ENCODE measurements at places on chromosomes 2 and 18. TPM values are rescaled to one million over a fixed set of nuclear protein-coding genes. Genes with fewer than 3 reads are reported as not detected.

GRCh38 chr2:201182650-201183364 lies at the start of gene CASP10:
Gene CASP10, plus strand, starts transcription at chr2:201183141. Its CDS starts 2,637 bp downstream, at chr2:201185778.
- DNase-seq, result no peak

DNA sequence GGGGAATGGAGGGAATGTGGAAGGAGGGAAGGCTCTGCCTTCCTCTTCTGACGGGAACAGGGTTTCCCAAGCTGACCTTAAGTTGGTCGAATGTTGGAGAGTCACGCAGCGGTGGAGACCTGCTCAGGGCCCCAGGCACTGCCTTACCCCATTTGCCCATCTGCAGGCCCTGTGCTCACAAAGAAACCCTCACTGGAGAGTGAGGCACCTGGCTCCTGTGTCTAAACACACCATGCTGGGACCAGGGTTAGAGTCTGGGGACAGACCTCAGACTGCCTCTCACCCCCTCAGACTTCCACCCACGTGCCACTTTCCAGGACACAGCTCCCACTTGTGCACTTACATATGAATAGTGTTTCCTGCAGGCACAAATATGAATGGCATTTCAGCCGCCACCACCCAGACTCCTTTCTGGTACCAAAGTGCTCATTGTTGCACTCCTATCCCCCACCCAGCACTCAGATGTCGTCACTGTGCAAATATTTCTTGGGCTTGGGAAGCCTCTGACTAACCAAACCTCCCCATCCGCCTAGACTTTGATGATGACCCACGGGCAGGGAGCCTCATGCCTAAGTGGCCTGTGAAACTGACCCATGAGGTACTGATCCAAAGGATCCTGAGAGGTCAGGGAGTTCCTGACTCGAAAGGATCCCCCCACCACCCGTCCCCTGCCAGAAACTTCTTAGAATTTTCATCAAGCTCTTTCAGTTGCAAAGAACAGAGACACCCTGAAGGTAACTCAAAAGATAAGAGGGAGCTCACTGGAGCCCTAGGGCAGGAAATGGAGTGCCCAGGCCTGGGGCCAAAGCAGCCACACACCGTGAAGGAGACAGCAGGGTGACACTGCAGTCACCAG lies 78.3 kb downstream of the STPG4 start:
- peak; percentile 72 for DNase-seq

DNA sequence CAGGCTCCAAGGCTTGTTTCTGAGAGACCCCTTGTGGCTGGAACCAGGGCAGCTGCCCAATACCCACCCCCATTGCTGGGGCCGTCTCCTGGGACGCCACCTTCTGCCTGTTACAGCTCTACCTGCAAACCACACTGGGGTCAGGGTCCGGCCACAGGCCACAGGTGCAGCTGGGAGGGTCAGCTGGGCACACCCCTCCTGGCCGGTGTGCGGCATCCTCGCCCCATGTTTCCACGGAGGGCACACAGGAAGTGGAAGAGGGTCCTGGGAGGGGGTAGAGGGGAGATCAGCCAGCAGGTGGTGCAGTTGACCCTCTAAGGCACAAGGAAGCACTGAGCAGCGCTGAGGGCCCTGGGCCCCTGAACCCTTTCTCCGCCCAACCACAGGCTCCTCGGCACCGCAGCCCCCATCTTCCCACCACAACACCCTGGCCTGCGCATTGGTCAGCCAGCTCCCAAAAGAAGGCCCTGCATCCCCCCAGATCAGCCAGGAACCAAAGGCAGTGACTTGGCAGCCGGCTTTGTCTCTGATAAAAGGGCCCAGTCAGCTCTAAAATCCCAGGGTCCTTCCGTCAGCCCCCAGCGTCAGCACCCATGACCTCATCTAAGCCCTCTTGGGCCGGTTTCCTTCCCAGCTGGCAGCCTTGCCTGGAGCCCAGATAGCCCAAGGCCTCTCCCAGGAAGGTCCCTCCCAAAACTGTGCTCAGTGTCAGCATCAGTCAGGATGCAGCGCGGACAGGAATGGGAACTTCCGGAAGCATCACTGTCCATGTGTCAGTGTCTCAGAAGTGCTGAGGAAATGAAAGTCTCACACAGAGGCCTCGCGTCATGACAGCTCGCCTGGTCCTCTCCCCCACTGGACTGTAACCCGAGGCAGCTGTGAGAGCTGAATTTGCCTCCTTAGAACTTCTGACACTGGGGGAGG lies 1.7 kb downstream of the ERFE start:
- DNase-seq, result no peak

GRCh38 chr18:28485918-28486317 lies 309.0 kb upstream of the CDH2 start:
- DNase-seq, result no peak

GRCh38 chr2:19114126-19114525 lies 244.3 kb downstream of the OSR1 start:
- no peak for DNase-seq

- no peak for DNase-seq
Measured at GRCh38 chr18:63043516-63043915, 276.1 kb downstream of the BCL2 start.

DNA sequence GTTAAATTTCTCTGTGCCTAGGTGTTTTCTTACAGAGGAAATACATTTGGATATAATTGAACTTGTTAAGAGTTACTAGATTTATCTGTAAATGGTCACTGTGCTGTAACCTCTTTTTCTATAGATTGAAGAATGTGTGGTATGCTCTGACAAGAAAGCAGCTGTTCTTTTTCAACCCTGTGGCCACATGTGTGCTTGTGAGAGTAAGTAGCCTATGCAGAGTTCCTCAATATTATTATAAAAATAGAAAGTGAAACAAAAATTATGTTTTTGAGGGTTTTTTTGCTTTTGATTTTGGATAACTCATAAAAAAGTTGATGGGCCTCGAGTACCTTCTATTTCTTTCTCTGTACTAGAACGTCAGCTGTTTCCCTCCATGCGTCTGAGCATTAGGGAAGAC lies 112.4 kb downstream of the MIB1 start:
- DNase-seq, result no peak

- no peak for DNase-seq
Measured at GRCh38 chr18:23451491-23451890, 1.6 kb upstream of the RIOK3 start.

DNA sequence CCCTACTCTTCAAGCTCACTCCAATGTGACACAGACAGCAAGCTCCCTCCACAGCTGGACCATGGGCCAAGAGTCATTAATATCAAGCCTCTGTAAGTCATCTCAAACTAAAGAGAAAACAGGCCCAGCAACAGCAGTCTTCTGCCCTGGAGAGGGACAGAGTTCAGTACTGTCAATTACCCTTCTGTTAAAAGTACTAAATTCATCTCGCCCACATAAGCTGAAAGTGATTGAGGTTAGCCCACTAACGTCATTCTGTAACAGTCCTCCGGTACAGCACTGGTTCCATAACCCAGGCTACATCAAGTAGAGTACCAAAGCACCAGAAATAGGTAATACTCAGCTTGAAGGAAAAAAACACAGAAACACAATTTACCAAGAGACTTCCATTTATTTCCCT lies 25.9 kb downstream of the THADA start:
- DNase-seq, result no peak

Gene CDH7
- total RNA-seq, result not detected

Gene DUSP2
- total RNA-seq, result 22.2 TPM

Gene ITGA4
- 40.3 TPM for total RNA-seq

Gene ZNF516
- 19.5 TPM for total RNA-seq
